ENCODE measurements at places on chromosomes 7 and 10. TPM values are rescaled to one million over a fixed set of nuclear protein-coding genes. Genes with fewer than 3 reads are reported as not detected.
A peak's percentile ranks its signal among the peaks of the same experiment; 100 is the strongest.

The PSMA2 gene
- total RNA-seq: 133 TPM

GRCh38 chr7:32586291-32587221 lies 91.3 kb downstream of the AVL9 start:
- H3K27me3 ChIP-seq: no peaks in the 10 kb centered on the region
- peaks cover 43% of the 10 kb centered on the region for H3K4me1 ChIP-seq
- peaks cover 50% of the 10 kb centered on the region for H3K36me3 ChIP-seq
- no peak overlapping the region for H3K4me3 ChIP-seq

- no peaks in the 10 kb centered on the region for H3K36me3 ChIP-seq
- H3K4me3 ChIP-seq: no peak overlapping the region
- no peak for DNase-seq
- H3K27ac ChIP-seq: no peak overlapping the region
- H3K27me3 ChIP-seq: peaks cover 28% of the 10 kb centered on the region
These were observed 45.3 kb downstream of the RASGEF1A start for GRCh38 chr10:43221419-43222209.

The STK31 gene
- total RNA-seq: not detected

GRCh38 chr10:71078454-71079145 lies 133.8 kb upstream of the UNC5B start:
- DNase-seq: peak; percentile 11
- no peaks in the 10 kb centered on the region for H3K36me3 ChIP-seq
- H3K27me3 ChIP-seq: peaks cover 2% of the 10 kb centered on the region
- no peak overlapping the region for H3K4me3 ChIP-seq
- H3K4me1 ChIP-seq: no peaks in the 10 kb centered on the region

DNA sequence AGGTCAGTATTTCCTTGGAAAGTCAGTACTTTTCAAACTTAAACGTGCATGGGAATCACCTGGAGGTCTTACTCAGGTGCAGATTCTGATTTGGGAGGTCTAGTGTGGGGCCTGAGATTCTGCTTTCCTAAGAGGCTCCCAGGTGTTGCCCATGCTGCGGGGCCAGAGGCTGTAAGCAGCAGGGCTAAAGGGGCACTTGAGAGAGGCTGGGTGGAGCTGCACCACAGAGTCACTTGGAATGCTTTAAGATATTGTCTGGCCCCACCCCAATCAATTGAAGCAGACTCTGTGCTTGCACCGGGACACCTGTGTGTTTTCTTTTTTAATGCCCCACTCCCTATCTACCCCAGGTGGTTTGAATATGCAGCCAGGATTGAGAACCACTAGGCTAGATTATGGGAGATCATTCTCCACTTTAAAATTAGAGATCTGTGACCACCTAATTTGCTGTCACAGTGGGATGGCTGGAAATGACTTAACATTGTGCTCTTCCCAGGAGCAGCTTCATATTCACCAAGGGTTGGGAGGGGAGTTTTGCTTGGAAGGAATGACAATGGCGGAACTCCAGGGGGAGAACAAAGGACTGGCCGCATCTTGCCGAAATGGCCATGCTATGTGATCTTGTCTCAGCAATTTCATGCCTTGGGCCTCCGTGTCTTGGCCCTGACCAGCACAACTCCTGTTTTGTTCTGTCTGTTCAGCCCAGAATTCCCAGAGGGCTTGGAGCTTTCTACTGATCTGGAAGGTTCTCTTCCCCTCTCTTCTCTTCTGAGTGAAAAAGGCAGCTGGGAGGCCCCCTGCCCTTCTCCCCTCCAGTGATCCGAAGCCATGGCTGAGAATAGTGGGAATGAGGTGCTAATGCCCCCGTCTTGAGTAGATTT lies 80.2 kb downstream of the FAM241B start:
- no peak overlapping the region for H3K27ac ChIP-seq
- no peak overlapping the region for H3K4me3 ChIP-seq
- H3K27me3 ChIP-seq: peaks cover 34% of the 10 kb centered on the region
- H3K4me1 ChIP-seq: no peaks in the 10 kb centered on the region
- DNase-seq: no peak

DNA sequence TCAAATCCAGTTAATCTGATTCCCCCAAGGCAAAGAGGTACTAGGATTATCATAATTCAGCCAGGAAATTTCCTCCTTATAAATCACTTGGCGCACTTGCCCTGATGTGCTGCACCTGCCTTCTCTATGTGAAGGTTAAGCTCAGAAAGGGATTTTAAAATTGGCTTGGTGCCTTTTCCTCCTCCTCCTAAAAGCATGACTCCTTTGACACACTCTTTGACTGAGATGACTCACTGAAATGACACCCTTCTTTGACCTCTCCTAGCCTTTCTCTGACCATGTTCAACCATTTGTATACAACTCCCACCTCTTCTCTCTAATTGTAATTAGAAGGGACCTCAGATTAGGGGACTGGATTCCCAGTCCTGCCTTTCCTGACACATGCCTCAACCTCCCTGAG lies 46.5 kb downstream of the ABLIM1 start:
- H3K36me3 ChIP-seq: peaks cover 14% of the 10 kb centered on the region
- H3K4me3 ChIP-seq: no peak overlapping the region
- H3K27me3 ChIP-seq: peaks cover 2% of the 10 kb centered on the region
- peaks cover 34% of the 10 kb centered on the region for H3K4me1 ChIP-seq

DNA sequence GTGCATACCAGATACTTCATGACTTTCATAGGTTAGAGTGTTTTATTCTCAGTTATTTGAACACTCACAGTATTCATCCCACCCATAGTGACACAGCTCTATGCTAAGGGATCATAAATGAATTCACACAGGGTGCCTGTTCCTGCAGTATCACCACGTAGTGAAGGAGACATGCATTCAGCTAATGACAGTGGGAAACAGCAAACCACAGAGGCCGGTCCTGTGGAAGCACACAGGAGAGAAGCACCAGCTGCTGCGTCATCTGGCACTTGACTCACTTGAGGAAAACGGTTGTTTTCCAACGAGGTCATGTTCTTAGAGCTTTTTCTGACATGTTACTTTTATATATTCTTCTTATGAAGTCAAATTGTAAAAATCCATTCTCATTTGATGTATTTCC lies 73.0 kb downstream of the UBE3C start:
- no peak for DNase-seq
- no peak overlapping the region for H3K4me3 ChIP-seq
- no peak overlapping the region for H3K27ac ChIP-seq
- H3K27me3 ChIP-seq: no peaks in the 10 kb centered on the region
- no peaks in the 10 kb centered on the region for H3K4me1 ChIP-seq

DNA sequence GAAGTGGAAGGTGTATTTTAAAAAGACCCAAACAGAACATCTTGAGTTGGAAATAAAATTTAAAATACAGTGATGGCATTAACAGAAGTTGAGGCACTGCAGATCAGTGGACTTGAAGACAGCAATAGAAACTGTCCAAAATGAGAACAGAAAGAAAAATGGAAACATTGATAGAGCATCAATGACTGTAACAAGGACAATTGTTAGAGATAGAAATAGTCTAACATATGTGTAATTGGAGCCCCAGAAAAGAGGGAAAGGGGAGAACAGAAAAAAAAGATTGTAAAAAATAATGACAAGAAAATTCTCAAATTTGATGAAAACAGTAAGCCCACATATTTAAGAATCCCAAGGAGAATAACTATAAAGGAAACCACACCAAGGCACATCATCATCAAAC lies 29.4 kb downstream of the VKORC1L1 start:
- DNase-seq: no peak
- no peaks in the 10 kb centered on the region for H3K4me1 ChIP-seq
- H3K4me3 ChIP-seq: no peak overlapping the region
- H3K27me3 ChIP-seq: no peaks in the 10 kb centered on the region

DNA sequence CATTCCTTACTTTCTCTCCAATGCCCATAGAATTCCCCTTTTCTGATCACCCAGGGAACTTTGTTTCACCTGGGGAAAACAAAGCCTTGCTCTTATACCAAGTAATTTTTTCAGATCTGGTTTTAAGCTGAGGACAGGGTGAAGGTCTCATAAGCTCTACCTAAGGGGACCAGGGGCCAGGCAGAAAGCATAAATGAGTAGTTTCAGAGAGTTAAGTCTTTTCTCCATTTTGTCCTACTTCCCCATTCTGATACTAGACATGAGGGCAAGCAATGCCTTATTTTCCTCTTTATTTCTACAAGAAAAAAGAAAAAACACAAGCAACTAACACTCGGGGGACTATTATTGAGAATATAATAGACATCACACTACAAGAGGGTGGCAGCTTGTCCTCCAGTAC lies 2.9 kb downstream of the AKR1D1 start:
- H3K27me3 ChIP-seq: peaks cover 3% of the 10 kb centered on the region
- H3K4me3 ChIP-seq: no peak overlapping the region
- H3K36me3 ChIP-seq: no peaks in the 10 kb centered on the region
- DNase-seq: no peak

GRCh38 chr7:71491336-71491735 lies 359.4 kb downstream of the GALNT17 start:
- H3K27ac ChIP-seq: no peak overlapping the region
- H3K4me3 ChIP-seq: no peak overlapping the region
- H3K27me3 ChIP-seq: no peaks in the 10 kb centered on the region
- no peaks in the 10 kb centered on the region for H3K4me1 ChIP-seq
- DNase-seq: no peak
- no peaks in the 10 kb centered on the region for H3K36me3 ChIP-seq

DNA sequence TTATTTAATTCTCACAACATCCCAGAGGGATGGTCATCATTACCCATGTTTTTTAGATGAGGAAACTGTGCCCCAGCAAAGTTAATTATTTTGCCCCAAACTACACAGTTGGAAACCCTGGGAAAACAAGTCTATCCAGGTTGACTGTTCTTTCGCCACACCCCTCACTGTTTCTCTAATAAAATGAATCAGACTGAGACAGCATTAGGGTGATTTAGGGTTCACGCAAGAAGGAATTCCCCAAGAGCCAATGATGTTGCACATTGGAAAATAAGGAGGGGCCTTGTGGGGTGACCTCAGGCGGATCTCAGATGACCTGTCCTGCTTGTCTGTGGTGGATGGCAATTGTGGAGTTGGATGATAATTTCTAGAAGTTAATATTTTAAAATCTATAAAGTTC lies 135.7 kb upstream of the TBX20 start:
- no peak overlapping the region for H3K4me3 ChIP-seq
- no peak overlapping the region for H3K27ac ChIP-seq
- peaks cover 5% of the 10 kb centered on the region for H3K27me3 ChIP-seq
- H3K36me3 ChIP-seq: no peaks in the 10 kb centered on the region

The BLVRA gene
- total RNA-seq: 38.1 TPM

- H3K36me3 ChIP-seq: no peaks in the 10 kb centered on the region
- no peak for DNase-seq
- peaks cover 6% of the 10 kb centered on the region for H3K27me3 ChIP-seq
- H3K4me3 ChIP-seq: no peak overlapping the region
- H3K27ac ChIP-seq: no peak overlapping the region
These were observed 50.7 kb upstream of the GHITM start for GRCh38 chr10:84088626-84089025.

The UPK3BL1 gene
- 12.2 TPM for total RNA-seq

DNA sequence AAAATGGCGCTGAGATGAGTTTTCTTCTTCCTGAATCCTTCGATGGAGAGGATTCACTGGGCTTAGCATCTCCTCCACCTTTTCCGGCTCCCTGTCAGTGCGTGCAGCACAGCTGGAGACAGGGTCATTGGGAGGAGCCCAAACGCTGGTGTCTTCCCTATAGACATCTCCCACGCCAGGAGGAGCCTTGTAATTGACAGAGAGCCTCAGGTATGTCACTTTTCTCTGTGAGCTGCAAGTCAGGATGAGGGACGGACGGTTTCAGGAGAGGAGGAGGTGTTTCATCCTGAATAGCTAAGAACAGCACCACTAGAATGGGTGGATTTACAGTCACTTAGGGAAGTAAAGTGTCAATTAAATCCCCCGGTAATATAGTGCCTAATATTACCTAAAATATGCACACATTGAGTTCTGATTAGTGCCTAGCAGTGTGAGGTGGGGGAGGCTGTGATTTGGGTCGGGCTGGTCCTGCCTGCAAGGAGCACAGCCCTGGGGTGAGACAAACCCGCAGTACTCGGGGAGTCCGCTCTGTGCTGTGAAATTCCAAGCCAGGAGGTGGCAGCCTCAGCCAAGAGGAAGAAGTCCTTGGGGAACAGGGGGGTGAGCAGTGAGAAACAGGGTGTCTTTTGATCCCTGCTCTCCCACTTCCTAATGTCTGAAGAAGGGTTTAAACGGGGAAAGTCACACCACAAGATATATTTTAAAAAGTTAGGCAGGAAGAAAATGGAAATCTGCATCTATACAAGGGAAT lies 28.2 kb downstream of the IL15RA start:
- H3K4me1 ChIP-seq: peaks cover 7% of the 10 kb centered on the region
- no peaks in the 10 kb centered on the region for H3K27me3 ChIP-seq
- no peak overlapping the region for H3K4me3 ChIP-seq
- H3K36me3 ChIP-seq: peaks cover 17% of the 10 kb centered on the region

The TEX47 gene
- total RNA-seq: not detected

The CPA4 gene
- not detected for total RNA-seq

The ELOVL3 gene
- not detected for total RNA-seq

Data from activated CD4-positive, alpha-beta memory T cell treated with anti-CD3 and anti-CD28 coated beads, Interleukin-2, amount 10 ng/mL, durations not matched to agents 7 days and 5 days (primary cell).